ENCODE measurements at places on chromosomes 5 and 9.
A peak's percentile ranks its signal among the peaks of the same experiment; 100 is the strongest.

DNA sequence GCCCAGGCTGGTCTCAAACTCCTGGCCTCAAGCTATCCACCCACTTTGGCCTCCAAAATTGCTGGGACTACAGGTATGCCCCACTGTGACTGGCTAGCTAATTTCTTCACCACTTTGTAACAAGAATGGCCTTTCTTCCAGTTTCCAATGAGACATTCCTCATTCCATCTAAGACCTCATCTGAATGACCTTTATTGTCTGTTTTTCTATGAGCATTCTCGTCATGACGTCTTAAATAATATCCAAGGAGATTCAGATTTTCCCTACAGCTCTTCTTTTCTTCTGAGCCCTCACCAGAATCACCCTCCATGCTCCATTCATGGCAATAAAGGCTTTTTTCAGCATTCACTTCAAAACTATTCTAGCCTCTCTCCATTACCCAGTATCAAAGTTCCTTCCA lies 30.2 kb upstream of the STK32A start:
- DNase-seq = no peak

DNA sequence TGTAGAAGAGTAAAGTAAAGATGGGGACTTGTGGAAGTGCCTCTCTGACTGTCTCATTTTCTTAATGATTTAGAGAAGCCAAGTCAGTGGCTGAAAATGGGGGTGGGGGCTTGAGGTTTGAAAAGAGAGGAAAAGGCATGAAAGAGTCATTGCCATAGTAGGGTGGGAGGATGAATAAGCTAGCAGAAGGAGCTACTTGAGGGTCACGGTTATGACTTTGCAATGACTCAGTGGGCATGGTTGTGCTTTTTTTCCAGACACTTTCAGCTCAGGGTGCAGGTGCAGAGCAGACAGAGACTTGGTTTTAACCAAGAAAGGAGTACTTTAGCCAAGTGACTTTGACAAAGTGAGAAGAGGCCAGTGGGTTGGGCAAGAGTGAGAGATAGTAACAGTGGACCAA lies 117.8 kb downstream of the PTTG1 start:
- no peak for DNase-seq

DNA sequence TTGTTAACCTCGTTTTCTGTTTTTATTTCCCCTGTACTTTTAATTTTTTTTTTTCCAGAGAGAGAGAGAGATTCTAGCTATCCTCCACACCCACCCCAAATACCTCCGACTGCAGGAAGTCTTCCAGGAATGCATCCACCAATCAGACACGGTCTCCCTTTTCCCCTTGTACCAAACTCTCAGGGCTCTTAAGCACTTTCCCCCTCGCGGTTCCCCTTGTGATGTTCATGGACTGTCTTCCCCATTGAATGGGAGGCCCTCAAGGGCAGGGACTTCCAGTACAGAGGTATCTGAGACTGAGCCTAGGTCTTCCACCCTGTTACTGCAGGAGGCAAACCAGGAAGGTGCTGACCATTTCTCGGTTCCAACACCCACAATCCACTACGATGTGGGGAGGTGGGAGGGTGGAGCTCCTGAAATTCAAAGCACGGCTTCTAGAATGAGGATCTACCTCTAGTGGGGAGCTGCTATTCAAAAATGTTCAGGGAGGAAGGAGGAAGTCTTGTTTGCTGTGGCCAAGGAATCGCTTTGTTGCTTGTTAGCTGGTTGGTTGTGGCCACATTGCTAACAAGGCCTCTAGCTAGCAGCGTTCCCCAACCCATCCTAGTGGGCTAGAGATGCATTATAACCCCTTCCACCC lies 37.5 kb upstream of the PTGS1 start:
- no peak for DNase-seq

DNA sequence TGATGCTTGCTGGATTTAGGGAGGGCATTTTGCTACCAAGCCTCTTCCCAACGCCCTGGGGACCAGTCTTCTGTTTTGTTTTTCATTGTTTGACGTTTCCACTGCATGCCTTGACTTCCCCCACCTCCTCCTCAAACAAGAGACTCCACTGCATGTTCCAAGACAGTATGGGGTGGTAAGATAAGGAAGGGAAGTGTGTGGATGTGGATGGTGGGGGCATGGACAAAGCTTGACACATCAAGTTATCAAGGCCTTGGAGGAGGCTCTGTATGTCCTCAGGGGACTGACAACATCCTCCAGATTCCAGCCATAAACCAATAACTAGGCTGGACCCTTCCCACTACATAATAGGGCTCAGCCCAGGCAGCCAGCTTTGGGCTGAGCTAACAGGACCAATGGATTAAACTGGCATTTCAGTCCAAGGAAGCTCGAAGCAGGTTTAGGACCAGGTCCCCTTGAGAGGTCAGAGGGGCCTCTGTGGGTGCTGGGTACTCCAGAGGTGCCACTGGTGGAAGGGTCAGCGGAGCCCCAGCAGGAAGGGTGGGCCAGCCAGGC lies 23.0 kb downstream of the PCDHGC5 start:
- no peak for DNase-seq

DNA sequence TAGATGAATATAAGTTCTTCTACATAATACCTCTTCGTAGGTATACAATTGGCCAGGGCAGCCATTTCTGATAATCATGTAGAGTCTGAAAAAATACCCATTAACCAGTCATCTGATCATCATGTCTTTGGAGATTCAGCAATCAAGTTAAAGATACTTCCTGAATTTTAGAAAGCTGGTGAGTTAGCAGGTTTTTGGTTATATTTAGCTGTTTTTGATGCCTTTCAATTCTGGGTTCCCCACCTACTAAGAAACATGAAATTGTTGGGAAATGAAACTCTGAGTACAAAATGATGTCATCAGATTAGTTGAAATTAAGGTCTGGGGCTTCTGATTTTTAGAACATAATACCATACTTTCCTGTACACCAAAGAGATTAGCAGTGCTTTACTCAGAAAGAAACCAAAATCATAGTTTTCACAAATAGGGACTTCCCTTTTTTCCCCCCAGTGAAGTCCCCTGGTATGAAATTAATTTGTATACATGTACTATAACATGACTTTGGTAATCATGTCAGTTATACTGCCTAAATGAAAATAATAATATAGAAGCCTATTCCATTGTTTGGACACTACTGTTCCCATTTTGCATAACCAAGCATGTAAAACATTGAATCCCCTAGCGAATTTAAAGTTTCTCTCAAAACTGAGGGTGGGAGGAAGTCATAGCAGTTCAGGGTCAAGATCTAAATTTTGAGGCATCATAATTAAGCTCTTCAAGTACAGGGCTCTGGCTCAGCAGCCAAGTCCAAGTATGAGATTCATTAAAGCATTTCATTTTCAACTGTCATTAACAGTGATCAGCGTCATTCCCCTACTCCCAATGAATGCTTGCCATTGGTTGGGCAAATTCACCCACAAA lies 17.9 kb downstream of the PRLR start:
- no peak for DNase-seq

DNA sequence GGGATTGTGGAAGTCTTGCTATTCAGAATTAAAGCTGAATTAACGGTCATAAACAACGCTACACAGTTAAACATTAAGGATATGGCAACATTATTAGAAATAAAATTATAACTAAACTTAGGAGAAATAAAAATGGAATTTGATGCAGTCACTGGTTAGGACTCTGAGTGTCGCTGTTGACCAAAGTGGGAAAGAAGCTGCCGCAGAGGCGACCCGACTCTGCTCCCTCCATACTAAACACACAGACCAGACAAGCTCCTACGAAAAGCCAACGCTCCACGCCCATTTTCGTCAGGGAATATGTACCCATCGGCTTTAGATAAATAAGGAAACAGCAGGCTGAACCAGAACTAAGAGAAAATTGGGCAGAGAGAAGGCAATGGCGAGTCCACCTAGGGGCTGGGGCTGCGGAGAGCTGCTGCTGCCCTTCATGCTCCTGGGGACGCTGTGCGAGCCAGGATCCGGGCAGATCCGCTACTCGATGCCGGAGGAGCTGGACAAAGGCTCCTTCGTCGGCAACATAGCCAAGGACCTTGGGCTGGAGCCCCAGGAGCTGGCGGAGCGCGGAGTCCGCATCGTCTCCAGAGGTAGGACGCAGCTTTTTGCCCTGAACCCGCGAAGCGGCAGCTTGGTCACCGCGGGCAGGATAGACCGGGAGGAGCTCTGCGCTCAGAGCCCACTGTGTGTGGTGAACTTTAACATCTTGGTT lies at the start of gene PCDHGA5:
Gene PCDHGA5 (plus strand): TSS at position 211 of the 709 bp plus-strand sequence. CDS start 169 bp downstream, at position 380.
- DNase-seq = peak; percentile 49

- DNase-seq = no peak
Measured at GRCh38 chr9:82410866-82411265, 422.3 kb downstream of the SPATA31D1 start.

Measured in fibroblast of the aortic adventitia (primary cell).